GM04503 (cell line): ENCODE measurements at places on chromosomes 11 and 22.

- DNase-seq, result no peak
Observed at GRCh38 chr11:77121096-77121640, 6.9 kb upstream of the MYO7A start.

DNA sequence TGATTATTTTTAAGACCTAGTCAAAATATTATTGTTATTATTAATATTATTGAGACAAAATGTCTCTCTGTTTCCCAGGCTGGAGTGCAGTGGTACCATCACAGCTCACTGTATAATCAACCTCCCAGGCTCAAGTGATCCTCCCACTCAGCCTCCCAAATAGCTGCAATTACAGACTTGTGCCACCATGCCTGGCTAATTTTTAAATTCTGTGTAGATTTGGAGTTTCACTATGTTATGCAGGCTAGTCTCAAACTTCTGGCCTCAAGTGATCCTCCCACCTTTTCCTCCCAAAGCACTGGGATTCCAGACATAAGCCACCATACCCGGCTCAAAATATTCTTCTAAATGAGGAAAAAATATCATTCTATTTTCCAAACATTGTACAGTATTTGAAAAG is 37.0 kb downstream of the SLC36A4 start:
- no peak for DNase-seq

GRCh38 chr11:105915021-105915420 is 107.0 kb downstream of the MSANTD4 start:
- no peak for DNase-seq

DNA sequence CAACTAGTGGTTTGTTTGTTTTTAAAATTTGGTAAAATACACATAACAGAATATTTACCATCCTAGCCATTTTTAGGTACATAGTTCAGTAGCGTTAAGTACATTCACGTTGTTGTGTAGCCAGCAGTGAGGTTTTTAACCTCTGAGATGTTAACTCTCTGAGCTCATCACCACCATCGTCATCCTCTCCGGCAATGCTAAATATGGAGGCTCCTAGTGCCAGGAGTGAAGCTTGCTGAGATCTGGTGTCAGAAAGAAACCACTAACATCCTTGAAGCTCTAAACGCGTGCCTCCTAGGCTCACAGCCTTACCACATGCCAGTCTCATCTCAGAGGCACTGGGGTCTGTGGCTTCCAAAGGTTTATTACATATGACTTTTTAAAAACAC is 330.2 kb upstream of the B3GAT1 start:
- no peak for DNase-seq

GRCh38 chr11:1297576-1298473 is 11.6 kb downstream of the TOLLIP start:
- DNase-seq, result no peak

GRCh38 chr11:58526721-58527120 is 18.8 kb upstream of the OR5B21 start:
- DNase-seq, result no peak

DNA sequence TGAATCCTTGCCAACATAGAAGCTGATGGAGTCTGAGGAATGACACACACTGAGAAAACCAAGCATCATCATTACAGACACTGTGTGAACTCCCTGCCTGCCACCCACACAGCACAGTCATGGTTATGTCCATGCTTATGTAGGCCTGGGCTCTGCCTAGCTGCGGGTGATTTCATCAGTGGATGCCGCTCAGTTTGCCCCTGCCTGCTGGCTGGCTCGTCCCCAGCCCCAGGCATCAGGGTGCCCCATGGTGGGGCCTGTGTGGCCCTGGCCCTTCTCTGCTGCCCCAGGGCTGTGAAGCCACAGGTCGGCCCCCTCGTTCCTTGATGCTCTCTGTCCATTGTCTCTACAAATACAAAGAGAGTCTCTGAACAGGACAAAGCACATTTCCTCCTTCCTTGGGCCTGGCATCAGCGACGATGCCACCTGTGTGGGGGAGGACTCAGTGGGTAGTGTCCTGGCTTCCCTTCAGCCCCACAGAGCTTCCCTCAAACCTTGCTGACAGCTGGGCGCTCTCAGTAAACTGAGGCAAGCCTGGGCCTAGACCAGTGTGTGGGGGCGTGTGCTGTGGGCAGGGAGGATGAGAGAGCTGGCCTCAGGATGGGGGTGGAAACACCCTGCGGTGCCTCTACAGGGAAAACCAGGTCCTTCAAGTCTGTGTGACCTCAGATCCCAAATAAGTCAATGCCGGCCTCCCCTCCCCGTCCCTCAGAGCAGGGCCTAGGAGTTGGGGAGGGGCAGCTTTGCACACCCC is 20.0 kb upstream of the TUB start:
- peak; percentile 35 for DNase-seq

DNA sequence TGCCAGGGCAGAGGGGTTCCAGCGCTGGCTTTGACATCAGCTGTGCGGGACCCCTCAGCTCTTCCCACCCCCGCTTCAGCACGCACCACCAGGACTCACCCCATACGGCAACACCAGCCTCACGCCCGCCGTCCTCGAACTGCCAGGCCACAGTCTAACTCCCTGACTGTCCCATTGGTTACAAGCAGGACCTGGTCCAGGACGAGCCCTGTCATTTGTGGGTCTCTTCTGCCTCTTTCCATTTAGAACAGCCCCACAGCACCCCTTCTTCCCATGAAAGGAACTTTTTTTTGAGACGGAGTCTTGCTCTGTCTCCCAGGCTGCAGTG is 81.7 kb downstream of the PHF21B start:
- DNase-seq, result no peak

- no peak for DNase-seq
Observed at GRCh38 chr22:36218648-36219193, 17.1 kb upstream of the APOL4 start.

- no peak for DNase-seq
Observed at GRCh38 chr11:56522008-56522407, 21.0 kb downstream of the OR5M11 start.

DNA sequence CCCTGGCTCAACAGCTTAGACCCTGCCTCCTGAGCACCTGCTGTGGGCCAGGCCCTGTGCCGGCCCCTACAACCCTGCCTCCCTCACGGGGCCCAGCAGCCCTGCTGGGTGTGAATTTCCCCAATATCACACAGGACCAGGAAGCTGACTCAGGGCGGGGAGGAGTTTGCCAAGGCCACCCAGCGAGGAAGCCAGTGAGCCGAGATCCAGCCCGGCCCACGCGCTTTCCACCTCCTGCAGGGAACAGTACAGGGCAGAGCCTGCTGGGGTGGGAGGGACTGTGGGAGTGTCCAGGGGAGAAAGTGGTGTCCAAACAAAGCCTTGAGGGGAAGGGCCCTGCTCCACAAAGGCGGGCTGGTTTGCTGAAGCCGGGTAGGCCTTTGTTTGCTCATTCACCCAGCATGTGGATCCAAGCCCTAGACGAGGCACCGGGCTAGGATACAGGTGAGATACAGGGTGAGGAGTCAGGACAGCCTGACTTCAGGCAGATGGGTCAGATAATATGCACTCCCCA is 26.8 kb downstream of the RPL3 start:
- DNase-seq, result peak; percentile 73

DNA sequence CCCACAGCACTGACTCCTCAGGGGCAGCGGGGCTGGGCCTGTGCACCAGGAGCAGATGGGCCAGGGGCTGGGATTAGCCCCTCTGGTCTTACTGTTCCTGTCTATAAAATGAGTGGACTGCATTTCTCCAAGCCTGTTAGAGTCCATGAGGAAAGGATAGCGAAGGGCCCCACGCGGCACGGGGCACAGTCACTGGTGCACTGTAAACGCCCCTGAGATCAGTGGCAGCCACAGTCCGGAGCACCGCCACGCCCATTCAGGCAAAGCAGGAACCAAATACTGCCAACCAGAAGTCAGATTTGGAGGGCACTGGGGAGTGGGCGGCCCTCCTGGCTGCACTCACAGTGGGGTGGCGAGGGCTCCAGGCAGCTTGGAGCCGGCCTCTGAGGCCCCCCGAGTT is 387.5 kb downstream of the TBC1D22A start:
- no peak for DNase-seq

- DNase-seq, result no peak
Observed at GRCh38 chr11:27443746-27444507, 28.7 kb downstream of the LGR4 start.

DNA sequence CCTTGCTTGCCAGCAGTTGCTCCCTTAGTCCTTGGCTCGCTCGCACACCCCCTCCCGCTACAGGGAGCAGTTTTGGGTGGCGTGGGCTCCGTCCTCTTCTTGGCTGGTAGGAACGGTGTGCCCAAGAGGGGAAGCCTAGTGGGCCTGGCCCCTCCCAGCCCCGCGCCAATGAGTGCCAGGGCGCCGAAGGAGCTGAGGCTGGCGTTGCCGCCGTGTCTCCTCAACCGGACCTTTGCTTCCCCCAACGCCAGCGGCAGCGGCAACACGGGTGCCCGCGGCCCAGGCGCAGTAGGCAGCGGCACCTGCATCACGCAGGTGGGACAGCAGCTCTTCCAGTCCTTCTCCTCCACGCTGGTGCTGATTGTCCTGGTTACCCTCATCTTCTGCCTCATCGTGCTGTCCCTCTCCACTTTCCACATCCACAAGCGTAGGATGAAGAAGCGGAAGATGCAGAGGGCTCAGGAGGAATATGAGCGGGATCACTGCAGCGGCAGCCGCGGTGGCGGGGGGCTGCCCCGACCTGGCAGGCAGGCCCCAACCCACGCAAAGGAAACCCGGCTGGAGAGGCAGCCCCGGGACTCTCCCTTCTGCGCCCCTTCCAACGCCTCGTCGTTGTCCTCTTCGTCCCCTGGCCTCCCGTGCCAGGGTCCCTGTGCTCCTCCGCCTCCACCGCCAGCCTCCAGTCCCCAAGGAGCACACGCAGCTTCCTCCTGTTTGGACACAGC is 1.6 kb downstream of the C11orf87 start:
- DNase-seq, result no peak

GRCh38 chr22:46795140-46795539 is 32.7 kb downstream of the TBC1D22A start:
- no peak for DNase-seq

DNA sequence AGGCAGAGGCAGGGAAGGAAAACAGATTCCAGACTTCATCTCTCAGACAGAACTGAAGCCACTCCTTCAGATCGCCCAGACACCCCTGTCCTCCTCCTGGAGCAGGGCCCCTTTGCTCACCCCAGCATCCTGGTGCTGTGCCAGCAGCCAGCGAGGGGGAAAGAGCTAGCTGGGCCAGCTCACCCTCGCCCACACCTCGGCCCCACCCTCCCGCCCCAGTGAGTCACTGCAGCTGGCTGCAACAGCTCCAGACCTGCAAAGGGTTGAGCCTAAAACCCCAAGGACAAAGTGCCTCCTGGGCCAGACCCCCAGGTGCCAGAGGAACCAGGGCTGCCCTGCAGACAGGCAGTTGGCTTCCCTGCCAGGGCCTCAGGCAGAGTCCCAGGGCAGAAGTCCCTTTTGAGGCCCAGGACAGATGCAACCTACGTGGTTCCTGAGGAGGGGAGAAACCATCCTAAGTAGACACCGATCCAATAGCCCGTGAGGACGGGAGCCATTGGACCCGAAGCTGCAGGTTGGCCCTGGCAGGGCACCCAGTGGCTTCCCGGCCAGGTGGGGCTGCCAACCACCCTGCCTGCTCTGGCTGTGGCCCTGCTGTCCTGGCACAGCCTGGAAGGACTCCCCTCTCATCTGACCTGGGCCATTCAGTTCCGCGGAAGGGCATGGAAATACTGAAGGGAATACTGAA is 7.2 kb downstream of the AHNAK start:
- peak; percentile 55 for DNase-seq

GRCh38 chr11:15565880-15566279 is 451.2 kb downstream of the INSC start:
- DNase-seq, result no peak

GRCh38 chr11:19921976-19922688 is 209.5 kb downstream of the NAV2 start:
- no peak for DNase-seq

GRCh38 chr11:1835671-1836010 is 851 bp downstream of the SYT8 start:
- DNase-seq, result no peak
